Caki2 (cell line): ENCODE measurements at places on chromosomes 7 and 10.

GRCh38 chr7:90830308-90830707, 234.2 kb downstream of the CDK14 start:
- no peak for DNase-seq

GRCh38 chr10:78577712-78578111, 491.1 kb upstream of the ZMIZ1 start:
- DNase-seq: no peak

- no peak for DNase-seq
Measured at GRCh38 chr7:12056381-12056780, 154.7 kb upstream of the TMEM106B start.

DNA sequence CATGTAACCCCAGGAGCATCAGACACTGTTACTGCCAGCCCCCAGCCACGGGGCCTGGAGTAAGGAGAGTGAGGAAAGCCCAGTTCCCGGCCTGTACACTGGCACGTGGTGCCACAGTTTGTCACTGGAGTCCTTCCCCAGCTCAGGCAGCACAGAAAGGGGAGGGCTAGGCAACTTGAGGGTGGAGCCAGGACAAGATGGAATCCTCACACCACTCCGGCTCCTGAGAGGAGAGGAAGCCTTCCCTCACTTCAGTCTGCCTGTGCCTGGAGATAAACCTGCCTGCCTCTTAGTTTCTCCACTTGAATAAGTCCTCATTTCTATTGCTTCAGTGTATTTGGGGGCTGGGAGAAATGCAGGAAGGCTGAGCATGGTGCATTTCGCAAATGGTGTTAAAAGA, 176.0 kb downstream of the KIAA1217 start:
- no peak for DNase-seq

DNA sequence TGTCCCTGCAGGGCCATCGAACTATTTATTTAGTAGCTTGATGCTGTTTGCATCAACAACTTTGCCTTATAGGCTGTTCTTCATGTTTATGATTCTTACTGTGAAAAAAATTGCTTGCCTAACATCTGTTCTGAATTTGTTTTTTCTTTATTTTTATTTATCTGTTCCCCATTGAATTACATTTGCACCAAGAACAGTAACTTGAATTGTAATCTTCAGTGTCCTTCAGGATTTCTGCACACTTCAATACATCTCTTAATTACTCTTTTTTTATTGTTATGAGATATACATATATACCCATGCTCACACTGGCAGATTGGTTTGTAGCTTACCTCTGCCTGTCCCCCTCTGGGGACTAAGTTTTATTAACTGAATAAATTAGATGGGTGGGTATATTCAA, 64.4 kb downstream of the TBXAS1 start:
- DNase-seq: no peak

GRCh38 chr7:109577265-109577664, 1007.6 kb downstream of the DNAJB9 start:
- no peak for DNase-seq

GRCh38 chr10:128894641-128895040, 572.4 kb upstream of the MGMT start:
- no peak for DNase-seq

- no peak for DNase-seq
Measured at GRCh38 chr7:142785841-142786250, 15.1 kb downstream of the PRSS2 start.

DNA sequence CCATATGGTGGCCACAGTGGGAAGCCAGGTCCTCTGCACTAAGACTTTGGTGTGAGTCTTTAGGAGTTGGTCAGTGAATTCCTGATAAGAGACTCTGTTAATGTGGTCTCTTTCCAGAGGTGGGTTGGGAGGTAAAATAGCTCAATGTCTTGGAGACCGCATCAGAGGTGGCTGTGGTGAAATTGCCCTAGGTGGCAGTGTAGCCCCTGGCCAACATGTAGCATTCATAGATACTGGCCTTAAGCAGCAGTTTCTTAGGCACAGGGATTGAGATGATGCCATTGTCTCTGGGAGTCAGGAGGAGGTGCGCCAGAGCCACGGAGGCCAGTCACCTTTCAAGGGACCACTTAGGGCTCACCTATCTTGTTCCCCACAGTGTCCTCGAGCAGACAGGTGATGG, 202.8 kb downstream of the CREB5 start:
- no peak for DNase-seq

GRCh38 chr7:52925332-52925731, 110.1 kb upstream of the POM121L12 start:
- DNase-seq: no peak

DNA sequence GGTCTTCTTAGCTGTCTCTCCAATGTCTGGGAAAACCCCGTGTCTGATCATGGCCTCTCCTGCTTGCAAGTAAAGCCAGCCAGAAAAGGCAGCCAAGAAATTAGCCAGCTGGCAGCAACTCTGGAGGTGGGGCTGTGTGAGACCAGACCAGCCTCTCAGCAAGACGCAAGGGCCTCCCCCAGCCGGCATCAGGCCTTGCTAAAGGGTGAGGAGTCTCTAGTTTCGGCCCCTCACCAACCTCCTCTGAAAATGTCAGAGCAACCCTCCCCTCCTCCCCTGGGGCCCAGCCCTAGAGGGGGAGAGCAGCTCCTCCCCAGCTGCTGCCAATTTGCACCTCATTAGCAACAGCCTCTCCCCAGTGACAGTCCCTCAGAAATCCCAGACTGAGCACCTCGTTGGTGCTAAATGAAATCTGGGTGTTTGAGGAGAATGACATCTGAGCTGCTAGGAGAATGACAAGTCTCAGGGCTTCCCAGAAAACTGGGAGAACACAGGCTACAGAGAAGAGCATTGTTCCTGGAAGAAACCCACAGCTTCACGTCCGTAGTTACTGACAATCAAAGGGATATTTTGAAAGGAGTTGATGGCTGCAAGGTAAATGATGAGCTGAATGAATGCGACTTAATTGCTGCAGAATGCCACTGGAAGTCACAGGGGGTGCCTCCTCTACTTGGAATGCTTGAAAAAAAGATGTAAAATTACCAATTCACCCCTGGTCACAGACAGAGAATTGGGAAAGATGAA, 25.9 kb downstream of the DGKI start:
- no peak for DNase-seq

GRCh38 chr7:130939321-130940095, 205.5 kb upstream of the KLF14 start:
- DNase-seq: no peak

GRCh38 chr10:8088504-8088903, 34.0 kb downstream of the GATA3 start:
- no peak for DNase-seq

GRCh38 chr7:37041461-37041860, 317.2 kb upstream of the AOAH start:
- no peak for DNase-seq

GRCh38 chr7:47588704-47589225, 6.9 kb upstream of the TNS3 start:
- no peak for DNase-seq

DNA sequence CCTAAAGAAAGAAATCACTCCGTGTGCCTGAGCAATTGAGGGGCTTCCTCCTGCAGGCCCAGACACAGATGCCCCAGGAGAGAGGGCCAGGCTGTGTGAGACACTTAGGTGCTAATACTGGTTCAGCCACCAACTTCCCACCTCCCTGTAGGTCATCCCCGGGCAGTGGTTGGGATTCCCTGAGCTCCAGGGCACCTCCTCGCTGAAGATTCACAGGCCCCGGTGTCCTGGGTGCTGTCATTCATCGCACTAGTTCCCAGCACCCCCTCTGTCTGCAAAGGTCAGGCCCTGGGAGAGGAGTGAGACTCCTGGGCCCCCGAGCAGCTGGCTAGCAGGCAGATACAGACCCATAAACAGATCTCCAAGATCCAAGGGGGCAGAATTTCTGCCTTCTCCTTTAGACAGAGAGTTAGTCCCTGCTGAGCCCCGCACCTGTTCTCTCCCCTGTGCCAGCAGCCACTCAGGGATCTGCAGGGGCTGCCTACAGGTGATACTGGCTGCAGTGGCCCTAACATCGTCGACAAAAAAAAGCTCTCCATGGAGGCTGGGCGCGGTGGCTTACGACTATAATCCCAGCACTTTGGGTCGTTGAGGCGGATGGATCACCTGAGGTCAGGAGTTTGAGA, 38.2 kb upstream of the GTF2I start:
- no peak for DNase-seq

GRCh38 chr7:157077986-157078644, 60.6 kb upstream of the UBE3C start:
- no peak for DNase-seq

- DNase-seq: peak; percentile 65
Measured at GRCh38 chr10:788796-789748, 99.6 kb upstream of the DIP2C start.

DNA sequence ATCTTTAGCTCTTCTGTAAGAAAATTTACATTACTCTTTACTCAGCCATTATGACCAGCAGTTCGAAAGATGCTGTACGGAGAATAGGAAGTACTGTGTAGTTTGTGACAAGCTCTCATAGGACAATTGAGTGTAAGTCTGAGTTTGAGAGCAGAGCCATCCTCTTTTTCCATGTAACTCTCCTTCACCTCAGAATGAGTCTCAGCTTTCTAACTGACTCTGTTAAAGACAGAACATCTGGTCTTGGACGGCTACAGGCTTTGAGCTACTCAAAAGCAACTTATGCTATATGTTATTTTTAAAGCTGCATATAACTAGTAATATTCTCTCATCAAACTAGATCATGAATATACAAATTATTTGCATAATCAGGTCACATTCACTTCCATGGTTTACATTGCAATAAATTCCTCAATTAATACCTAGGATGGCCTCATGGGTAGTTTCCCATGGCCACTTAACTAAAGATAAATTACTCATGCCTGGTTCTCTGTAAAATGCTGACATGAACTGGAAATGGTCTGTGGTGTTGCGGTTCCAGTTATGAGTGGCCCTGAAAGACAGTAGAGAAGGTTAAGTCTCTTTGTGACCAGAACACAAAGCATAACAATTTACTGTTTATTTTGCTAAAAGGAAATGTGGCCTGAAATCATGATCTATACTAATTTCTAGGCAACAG, 358.7 kb downstream of the PHF14 start:
- no peak for DNase-seq

DNA sequence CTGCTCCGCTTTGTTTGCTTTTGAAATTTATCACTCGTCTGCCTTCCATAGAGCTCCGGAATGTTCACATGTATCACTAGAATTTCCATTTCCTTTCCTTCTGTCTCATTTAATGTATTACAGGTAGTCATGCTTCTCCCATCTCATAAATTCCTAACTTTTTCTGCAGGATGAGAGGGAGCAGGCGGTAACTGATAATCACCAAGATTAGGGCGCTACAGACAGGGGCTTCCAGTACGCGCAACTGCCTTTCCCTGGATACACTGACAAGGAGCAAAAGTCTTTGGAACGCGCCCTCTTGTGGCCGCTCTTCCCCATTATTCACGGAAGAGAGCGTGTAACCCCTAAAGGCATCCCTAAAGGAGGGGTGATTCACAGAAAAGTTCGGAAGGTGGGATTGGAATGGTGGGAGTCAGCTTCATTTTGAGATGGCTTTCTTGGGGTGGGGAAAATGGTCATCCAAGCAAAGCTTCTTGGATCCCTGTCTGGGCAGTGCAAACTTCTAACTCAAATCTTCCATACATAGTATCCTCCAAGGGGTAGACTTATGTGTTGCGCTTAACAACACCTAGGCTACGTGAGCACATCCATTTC, 6.5 kb downstream of the INHBA start:
- DNase-seq: peak; percentile 92

GRCh38 chr10:91513598-91514424, 103.7 kb downstream of the HECTD2 start:
- no peak for DNase-seq

DNA sequence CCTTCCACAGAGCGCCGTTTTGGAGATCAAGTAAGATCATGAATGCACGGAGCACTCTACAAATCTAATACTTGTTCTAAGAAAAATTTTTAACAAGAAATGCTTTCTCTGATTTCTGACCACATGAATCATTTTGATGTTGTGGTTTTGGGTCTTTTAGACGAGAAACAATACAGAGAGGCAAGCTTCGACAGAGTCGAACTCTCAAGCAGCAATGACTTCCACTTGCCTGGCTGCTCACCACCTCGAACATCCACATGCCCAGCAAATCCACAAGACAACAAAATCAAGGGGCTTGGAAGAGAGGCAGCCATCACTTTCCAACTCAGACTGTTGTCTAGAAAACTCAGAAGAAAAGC, 69.4 kb upstream of the GSDME start:
- no peak for DNase-seq

DNA sequence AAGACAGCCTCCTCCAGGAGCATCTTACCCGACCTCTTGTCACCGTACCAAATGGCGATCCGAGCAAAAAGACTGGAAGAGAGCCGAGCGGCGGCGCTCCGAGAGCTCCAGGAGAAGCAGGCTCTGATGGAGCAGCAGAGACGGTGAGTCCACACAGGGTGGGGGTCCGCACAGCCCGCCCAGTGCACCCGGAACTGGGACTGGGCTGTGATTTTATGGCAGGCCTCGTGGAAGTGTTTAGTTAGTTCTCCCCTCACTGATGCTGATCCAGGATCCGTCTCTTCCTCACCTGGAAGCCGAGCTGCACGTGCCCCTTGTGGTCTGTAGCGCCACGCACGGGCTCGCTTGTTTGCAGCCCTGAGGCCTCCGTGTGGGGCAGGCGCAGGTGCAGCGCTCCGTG, 19.6 kb downstream of the LRRC27 start:
- DNase-seq: no peak

- no peak for DNase-seq
Measured at GRCh38 chr10:100826983-100827818, 81.8 kb downstream of the PAX2 start.

- no peak for DNase-seq
Measured at GRCh38 chr7:149444287-149444686, 16.6 kb downstream of the ZNF777 start.

DNA sequence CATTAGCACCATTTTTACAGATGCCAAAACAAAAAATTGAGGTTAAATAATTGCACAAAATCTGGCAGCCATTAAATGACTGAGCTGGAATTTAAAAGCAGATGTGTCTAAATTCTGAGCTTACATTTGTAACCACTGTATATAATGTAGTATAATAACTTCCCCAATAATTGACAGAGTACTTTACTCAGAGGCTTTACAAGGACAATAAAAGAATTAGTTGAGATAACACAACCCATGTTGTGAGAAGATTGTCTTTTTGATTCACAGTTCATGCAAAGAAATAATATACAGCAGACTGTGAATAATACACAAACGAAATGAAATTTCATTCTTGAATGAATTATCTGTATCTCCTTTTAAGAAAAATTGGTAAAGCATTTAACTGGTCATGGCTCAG, 417.1 kb downstream of the AUTS2 start:
- no peak for DNase-seq

GRCh38 chr7:149736478-149737360, 36.7 kb downstream of the ZNF467 start:
- DNase-seq: no peak

- no peak for DNase-seq
Measured at GRCh38 chr7:101606498-101606923, 22.6 kb downstream of the MYL10 start.

- DNase-seq: peak; percentile 51
Measured at GRCh38 chr7:128021366-128021765, 9.9 kb downstream of the LRRC4 start.

- no peak for DNase-seq
Measured at GRCh38 chr10:13195016-13195415, 33.7 kb downstream of the MCM10 start.

GRCh38 chr10:32982911-32983909, 25.2 kb upstream of the ITGB1 start:
- DNase-seq: peak; percentile 91

GRCh38 chr10:78513986-78514385, 480.3 kb downstream of the RPS24 start:
- DNase-seq: no peak
